ENCODE measurements at places on chromosomes 7 and 10.

DNA sequence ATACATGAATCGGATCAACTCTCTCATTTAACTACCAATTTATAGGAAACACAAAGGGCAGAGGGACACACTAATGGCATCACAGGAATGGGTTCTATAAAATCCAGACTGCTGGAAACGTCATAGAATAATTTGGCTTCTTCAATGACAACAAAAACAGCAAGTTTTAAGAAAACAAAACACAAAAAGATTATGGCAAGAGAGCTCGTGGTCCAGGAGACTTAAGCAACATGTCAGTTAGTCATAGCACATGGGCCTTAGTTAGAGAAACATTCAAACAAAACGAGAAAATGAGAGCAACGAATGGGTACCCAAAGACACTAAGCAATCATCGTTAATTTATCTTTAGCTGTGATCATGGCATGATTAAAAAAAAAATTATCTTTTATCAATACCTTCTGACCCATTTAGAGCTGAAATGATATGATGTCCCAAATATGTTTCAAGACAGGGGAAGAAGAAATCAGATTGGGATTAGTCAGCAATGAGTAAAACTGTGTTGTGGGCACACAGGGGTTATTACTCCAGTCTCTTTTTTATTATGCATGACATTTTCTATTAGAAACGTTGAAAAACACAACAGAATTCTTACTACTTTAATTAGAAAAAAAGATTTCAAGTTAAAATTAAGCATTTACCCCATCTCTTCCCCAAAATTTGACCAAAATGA is 28.3 kb downstream of the NCAPG2 start:
- no peak for DNase-seq

GRCh38 chr10:73910764-73911552 is at the start of gene PLAU:
PLAU (plus strand) TSS chr10:73911132; CDS start chr10:73911556, 424 bp downstream.
- DNase-seq = no peak

DNA sequence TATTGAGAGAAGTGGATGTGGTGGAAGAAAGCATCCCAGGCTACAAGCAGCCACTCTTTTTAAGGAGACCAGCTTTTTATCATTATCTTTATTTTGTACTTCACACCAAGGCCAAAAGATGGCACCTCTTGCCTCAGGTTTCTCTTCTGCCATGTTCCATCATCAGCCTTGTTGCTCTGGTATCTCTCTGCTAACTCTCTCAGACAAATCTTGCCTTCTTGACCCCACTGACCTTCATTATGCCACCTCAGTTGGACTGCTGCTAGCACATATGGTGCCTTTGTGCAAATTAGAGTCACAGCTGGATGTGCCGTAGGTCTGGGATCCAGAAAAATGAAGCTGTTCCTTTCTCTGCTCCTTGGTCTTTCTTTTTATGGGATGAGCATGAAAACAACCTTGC is 47.1 kb upstream of the DYNC1I1 start:
- DNase-seq = no peak

DNA sequence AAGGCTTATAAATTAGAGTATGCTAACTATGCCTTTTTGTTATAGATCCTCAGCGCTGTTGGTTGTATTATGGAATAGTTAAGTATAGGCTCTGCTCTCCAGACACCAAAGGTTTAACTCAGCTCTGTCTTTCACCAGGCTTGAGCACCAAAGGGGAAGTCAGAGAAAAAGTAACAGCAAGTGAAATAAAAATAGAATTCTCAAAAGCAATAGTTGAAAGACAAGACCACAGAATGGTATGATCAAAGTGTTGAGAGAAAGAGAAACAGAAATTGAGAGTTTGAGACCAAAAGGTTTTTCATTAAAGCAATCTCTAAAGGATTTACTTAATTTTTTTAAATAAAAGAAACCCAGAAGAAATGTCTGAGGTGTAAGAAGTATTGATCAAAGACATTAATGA is 529.8 kb upstream of the C7orf33 start:
- no peak for DNase-seq

GRCh38 chr10:38118072-38118807 is 24.1 kb downstream of the ZNF37A start:
- no peak for DNase-seq

DNA sequence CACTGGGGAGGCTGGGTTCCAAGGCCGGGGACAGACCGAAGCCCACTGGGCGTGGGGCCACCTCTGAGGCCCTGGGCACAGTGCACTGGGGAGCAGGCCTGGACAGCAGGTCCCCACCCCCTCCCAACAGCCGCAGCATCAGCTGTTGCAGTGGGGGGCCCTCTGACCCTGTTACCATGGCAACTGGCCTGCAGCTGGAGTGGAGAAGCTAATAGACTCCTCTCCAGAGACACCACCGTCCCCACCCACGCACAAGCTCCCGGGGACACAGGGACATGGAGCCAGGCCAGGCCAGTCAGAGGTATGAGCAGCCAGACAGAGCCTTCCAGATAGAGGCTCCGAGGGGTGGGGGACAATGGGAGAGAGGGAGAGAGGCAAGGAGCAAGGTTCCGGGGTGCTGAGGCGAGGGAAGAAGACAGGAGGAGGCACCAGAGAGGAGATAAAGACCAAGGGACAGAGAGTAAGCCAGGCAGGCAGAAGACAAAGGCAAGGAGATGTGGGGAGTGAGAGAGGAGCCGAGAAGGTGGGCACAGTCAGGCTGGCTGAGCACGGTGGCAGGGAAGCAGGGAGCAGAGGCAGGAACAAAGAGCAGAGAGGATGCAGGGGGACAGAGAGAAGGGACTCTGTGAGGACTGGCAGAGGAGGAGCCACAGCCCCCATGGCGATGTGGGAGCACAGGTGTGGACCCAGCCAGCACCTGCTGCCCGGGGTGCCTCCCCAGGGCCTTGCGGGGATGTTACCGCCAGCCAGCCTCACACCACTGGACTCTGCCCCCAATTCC is 6.7 kb downstream of the KCNH2 start:
- DNase-seq = no peak

DNA sequence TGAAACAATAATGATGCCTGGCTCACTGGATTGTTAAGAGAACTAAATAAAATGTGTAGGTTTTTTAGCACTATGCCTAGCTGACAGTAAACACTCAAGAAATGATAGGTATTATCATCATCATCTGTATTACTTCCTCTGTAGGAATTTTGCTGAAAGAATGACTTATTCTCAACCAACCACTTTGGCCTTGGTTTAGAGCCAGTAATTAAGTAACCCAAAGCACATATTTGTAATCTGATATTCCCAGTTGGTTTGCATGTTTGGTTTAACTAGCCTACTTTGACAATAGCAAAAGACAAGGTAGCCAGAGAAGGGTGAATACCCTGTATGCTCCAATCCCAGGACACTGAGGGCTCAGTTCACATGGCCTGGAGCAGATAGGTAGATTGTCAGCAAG is 34.4 kb downstream of the BCAP29 start:
- DNase-seq = no peak

Measured in kidney glomerular epithelial cell (primary cell).